Transverse colon (tissue), 4 donors: ENCODE measurements at places on chromosomes 5 and 9. TPM values are rescaled to one million over a fixed set of nuclear protein-coding genes. Genes with fewer than 3 reads are reported as not detected.

The TYRP1 gene
- not detected for total RNA-seq

The IRX2 gene
- not detected for total RNA-seq

GRCh38 chr9:91162784-91163443, 198.8 kb downstream of the AUH start:
- H3K4me1 ChIP-seq = peaks cover 39% of the 10 kb centered on the region
- no peaks in the 10 kb centered on the region for H3K36me3 ChIP-seq
- H3K27me3 ChIP-seq = no peaks in the 10 kb centered on the region
- no peak overlapping the region for H3K4me3 ChIP-seq
- peak overlapping the region; percentile 56 for H3K27ac ChIP-seq

The ZNF608 gene
- total RNA-seq = 30.9 TPM

The IFNA13 gene
- not detected for total RNA-seq

The DELE1 gene
- 270 TPM for total RNA-seq

The APBA1 gene
- 9.2 TPM for total RNA-seq

DNA sequence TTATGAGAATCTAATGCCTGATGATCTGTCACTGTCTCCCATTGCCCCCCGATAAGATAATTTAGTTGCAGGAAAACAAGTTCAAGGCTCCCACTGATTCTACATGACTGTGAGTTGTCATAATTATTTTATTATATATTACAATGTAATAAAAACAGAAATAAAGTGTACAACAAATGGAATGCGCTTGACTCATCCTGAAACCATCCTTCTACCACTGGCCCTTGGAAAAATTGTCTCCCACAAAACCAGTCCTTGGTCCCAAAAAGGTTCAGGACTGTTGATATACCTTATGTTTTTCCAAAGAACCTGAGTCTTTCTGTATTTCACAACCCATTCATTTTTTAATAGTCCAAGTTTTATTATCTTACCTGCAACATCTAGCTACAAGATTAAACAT, 403.5 kb downstream of the TAF11L14 start:
- no peaks in the 10 kb centered on the region for H3K27me3 ChIP-seq
- H3K36me3 ChIP-seq = no peaks in the 10 kb centered on the region
- no peaks in the 10 kb centered on the region for H3K4me1 ChIP-seq
- no peak for DNase-seq

DNA sequence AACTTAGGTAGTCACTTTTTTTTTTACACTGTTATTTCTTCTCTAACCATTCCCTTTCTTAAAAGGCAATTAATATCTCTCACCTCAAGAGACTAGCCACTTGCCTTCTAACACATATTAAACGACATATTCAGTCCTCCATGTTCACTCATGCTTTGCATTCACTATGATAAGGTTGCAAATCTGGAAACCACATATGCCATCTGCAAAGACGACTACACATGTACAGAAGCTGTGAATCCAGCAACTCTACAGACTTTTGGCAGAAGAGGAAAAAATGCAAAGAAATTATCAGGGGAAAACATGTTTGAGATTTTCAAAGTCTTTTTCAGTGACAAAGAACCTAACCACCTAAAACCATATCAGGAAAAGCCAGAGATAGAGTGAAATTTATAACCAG, 112.1 kb downstream of the EPB41L4A start:
- H3K4me3 ChIP-seq = no peak overlapping the region
- H3K36me3 ChIP-seq = no peaks in the 10 kb centered on the region
- H3K27ac ChIP-seq = no peak overlapping the region

GRCh38 chr5:139633295-139634027, 14.7 kb upstream of the CXXC5 start:
- H3K4me1 ChIP-seq = peaks cover 33% of the 10 kb centered on the region
- no peaks in the 10 kb centered on the region for H3K27me3 ChIP-seq
- no peak overlapping the region for H3K4me3 ChIP-seq
- DNase-seq = peak; percentile 77

DNA sequence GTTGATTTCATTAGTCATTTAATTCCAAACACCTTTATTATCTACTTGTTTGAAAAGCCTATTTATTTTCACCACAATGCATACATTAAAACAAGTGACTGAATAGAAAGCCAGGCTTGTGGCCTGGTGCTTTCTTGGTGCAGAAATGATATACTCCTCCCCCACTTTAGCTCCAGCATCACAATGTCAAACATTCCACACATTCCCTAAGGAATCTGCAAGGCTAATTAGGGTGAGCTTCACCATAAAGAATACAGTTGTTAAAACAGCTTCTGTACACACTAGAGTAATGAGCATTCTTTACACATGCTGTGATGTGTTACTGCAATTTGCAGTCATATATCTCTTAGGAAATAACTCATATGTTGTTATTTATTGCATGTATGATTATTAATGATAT, 705.7 kb downstream of the CETN3 start:
- H3K4me3 ChIP-seq = no peak overlapping the region
- no peaks in the 10 kb centered on the region for H3K4me1 ChIP-seq
- no peaks in the 10 kb centered on the region for H3K27me3 ChIP-seq
- no peak overlapping the region for H3K27ac ChIP-seq
- H3K36me3 ChIP-seq = no peaks in the 10 kb centered on the region

DNA sequence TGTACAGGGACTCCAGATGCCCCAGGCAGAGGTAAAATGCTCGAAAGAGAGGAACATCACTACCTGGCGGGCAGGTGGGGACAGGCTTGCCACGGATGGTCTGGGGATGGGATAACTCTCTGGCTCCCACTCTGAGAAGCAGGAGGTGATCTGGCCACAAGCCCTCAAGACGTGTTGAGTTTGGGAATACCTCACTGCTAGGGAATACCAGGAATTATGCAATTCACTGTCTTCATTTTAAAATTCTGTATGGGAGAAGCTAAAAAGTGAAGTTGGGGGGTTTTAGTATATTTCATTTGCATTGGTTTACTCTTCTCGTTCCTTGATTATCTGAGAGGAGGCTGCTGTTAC, 510.4 kb downstream of the CCDC171 start:
- no peak for DNase-seq
- H3K27me3 ChIP-seq = no peaks in the 10 kb centered on the region
- no peak overlapping the region for H3K27ac ChIP-seq

The FBXL7 gene
- 5.7 TPM for total RNA-seq

DNA sequence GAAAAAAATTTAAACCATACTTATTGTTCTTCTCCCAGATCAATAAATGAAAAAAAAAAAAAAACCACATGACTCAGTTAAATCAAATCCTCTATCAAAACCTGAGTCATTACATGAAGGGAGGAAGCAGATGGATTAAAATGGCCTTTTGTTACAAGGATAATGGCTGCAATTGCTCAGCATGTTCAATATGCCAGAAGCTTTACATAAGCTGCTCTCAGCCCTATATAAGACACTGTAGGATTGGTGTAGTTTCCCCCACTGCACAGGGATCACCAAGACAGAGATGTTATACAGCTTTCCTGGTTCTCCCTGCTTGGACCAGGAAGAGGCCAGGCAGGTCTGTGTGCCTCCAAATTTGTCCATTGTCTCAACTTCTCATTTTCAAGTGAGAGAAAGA, 101.6 kb upstream of the MAP1B start:
- H3K4me3 ChIP-seq = no peak overlapping the region
- no peak for DNase-seq
- no peaks in the 10 kb centered on the region for H3K27me3 ChIP-seq
- no peaks in the 10 kb centered on the region for H3K36me3 ChIP-seq

The CSNK1G3 gene
- total RNA-seq = 84.0 TPM

GRCh38 chr9:5949103-5949699, 58.5 kb downstream of the MLANA start:
- peaks cover 5% of the 10 kb centered on the region for H3K4me1 ChIP-seq
- no peaks in the 10 kb centered on the region for H3K27me3 ChIP-seq
- H3K27ac ChIP-seq = no peak overlapping the region
- H3K36me3 ChIP-seq = peaks cover 4% of the 10 kb centered on the region

GRCh38 chr5:16558984-16559629, 57.7 kb downstream of the RETREG1 start:
- DNase-seq = no peak
- H3K4me3 ChIP-seq = no peak overlapping the region
- H3K27ac ChIP-seq = no peak overlapping the region
- H3K27me3 ChIP-seq = no peaks in the 10 kb centered on the region

DNA sequence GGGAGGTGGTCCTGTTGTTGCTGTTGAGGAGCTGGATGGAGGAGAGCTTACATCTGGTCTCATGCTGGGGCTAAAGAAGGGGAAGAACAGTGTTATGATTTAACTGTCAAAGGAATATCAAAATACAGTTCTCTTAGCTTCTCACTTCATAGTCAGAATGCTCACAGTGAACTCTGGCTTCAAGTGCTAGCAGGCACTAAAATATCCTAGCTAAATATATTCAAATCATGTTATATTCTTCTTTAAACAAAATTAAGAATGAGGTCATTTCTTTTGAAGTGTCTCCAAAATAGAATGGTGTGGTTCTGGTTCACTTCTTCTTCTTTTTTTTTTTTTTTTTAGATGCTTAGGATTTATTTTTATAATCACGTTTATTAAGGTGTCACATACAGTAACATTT, 89.4 kb downstream of the NR3C1 start:
- peaks cover 12% of the 10 kb centered on the region for H3K4me1 ChIP-seq
- H3K4me3 ChIP-seq = no peak overlapping the region
- no peak overlapping the region for H3K27ac ChIP-seq
- peaks cover 18% of the 10 kb centered on the region for H3K36me3 ChIP-seq
- DNase-seq = no peak

GRCh38 chr9:2126331-2126803, 111.2 kb downstream of the SMARCA2 start:
- peaks cover 20% of the 10 kb centered on the region for H3K36me3 ChIP-seq
- H3K27ac ChIP-seq = peak overlapping the region; percentile 66
- no peak for DNase-seq
- peak overlapping the region; percentile 7 for H3K4me3 ChIP-seq
- no peaks in the 10 kb centered on the region for H3K27me3 ChIP-seq

- H3K36me3 ChIP-seq = no peaks in the 10 kb centered on the region
- no peak overlapping the region for H3K27ac ChIP-seq
- no peaks in the 10 kb centered on the region for H3K4me1 ChIP-seq
- no peaks in the 10 kb centered on the region for H3K27me3 ChIP-seq
- DNase-seq = no peak
These were observed 191.4 kb downstream of the CCDC171 start for GRCh38 chr9:15744196-15744595.

The CFAP90 gene
- not detected for total RNA-seq

The PCDHGA3 gene
- 0.55 TPM for total RNA-seq

DNA sequence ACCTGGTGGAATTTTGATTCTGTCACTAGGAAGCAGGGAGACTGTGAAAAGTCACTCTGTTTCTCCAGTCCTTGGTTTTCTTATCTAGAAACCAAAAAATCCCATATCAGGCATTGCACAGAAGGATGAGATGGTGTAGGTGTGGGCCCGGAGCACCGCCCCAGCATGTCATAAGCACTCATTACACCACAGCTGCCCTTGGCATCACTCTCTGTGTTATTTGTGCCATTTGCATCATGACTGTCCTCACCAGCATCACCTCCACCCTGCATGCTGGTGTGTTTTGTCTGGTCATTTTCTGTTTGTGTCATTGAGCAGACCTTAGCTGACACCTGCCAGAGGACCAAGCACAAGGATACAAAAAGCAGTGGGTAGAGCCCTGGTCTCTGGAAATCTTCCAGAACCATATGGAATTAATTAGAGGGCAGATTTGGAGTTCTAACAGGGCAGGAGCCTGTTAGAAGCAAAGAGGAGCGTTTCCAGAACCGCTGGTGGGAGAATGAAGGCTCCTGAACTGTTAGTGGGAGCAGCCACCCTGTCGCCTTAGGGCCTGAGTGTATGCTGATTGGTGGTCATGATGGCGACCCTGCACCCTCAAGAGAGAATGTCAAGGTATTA, 99.3 kb downstream of the AMBP start:
- DNase-seq = no peak
- H3K36me3 ChIP-seq = no peaks in the 10 kb centered on the region

- no peaks in the 10 kb centered on the region for H3K36me3 ChIP-seq
- H3K4me3 ChIP-seq = no peak overlapping the region
- no peaks in the 10 kb centered on the region for H3K27me3 ChIP-seq
- no peak overlapping the region for H3K27ac ChIP-seq
These were observed 2.7 kb upstream of the ITK start for GRCh38 chr5:157177953-157178352.

The EXOSC3 gene
- total RNA-seq = 4.8 TPM

The DCANP1 gene
- not detected for total RNA-seq

- H3K36me3 ChIP-seq = no peaks in the 10 kb centered on the region
- H3K27ac ChIP-seq = peak overlapping the region; percentile 86
- H3K4me1 ChIP-seq = peaks cover 7% of the 10 kb centered on the region
- H3K27me3 ChIP-seq = no peaks in the 10 kb centered on the region
- no peak overlapping the region for H3K4me3 ChIP-seq
- peak; percentile 83 for DNase-seq
These were observed 13.6 kb upstream of the GM2A start for GRCh38 chr5:151239237-151239861.

DNA sequence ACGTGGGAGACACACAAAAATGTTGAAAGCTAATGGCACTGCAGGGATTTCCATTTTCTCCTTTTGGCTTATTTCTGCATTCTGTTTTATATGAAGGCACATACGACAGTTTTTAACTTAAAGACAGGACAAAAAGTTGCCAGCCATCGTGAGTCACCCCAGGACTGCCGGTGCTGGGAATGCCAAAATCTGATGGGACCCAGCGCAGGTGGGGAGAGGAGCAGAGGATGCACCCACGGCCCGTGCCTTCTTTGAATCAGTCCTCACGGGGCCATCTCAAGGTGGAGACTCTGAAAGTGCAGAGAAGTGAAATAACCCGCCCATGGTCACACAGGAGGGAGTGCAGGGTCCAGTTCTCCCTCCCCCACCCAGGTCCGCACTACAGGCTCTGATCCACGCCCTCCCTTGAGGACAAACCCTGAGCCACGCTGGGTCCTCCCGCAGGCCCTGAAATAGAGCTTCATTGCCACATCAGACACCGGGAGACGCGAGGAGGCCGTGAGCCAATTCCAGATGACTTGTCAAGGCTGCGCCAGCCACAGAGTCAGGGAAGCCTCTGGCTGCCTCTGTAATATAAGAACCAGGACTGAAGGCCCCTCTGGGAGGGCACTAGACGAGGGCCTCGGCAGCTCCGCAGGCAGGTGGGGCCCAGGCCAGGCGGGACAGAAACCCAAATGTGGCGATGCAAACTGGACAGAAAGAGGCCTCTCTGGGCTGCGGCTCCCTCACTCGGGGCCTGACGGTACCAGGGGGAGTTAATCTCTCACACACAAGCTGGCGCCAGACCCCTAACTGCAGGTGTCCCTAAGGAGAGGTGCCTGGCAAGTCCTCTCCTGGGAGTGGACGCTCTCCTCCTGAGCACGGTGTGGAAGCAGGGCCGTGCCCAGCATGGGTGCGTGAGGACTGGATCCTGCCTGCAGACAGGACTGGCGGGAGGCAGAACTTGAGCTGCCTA, 22.9 kb downstream of the ADAMTS2 start:
- DNase-seq = no peak
- H3K27ac ChIP-seq = no peak overlapping the region
- H3K36me3 ChIP-seq = no peaks in the 10 kb centered on the region
- no peaks in the 10 kb centered on the region for H3K27me3 ChIP-seq
- no peaks in the 10 kb centered on the region for H3K4me1 ChIP-seq
- H3K4me3 ChIP-seq = no peak overlapping the region

DNA sequence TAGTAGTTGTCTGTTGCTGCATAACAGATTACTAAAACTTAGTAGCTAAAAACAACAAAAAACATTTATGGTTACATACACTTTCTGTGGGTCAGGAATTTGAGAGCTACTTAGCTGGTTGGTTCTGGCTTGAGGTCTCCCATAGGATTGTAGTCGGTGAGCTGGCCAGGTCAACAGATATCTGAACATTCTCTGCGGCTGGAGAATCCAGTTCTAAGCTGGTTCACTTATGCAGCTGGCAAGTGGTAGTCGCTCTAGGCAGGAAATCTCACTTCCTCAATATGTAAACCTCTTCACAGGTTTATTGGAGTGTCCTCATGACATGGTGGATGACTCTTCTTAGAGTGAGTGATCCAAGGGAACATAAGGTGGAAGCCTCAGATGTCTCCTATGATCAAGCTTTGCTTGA, 65.7 kb upstream of the TNFAIP8 start:
- H3K4me3 ChIP-seq = no peak overlapping the region
- no peak overlapping the region for H3K27ac ChIP-seq
- no peaks in the 10 kb centered on the region for H3K36me3 ChIP-seq
- no peaks in the 10 kb centered on the region for H3K27me3 ChIP-seq
- DNase-seq = no peak
